ENCODE measurements at places on chromosomes 12 and 14.

DNA sequence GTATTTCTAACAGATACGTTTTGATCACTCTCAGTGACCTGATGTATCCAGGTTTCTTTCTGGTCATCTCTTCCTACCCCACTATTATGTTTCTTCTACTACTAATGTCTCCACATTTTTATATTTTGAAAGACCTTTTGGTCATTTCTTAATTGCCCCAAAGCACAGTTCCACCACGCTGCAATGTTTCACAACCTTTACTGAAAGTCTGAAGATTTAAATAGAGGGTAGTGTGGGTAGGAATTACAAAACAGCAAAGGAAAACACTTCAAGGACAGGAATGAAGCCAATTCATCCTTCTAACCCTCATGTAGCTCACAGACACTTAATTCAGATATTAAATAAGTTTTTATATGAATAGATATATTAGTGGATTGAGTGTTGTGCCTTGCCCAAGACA is 36.1 kb upstream of the SLC16A7 start:
- no peak for DNase-seq

DNA sequence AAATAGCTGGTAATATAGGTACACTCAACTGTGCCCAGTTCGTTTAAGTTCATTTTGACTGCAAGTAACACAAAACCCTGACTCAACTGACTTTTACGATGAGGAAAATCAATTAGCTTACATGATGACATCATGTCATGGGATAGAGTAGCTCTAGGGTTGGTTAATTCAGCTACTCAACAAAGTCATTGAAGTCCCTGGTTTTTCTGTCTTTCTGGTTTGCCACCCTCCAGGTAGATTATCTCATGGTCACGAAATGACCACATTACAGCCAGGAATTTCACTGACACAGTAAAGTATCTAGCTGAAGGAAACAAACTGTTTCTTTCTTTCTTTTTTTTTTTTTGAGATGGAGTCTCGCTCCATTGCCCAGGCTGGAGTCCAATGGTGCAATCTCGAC is 68.5 kb upstream of the FUT8 start:
- DNase-seq, result no peak

- DNase-seq, result no peak
Measured at GRCh38 chr14:65413739-65414045, 1.2 kb downstream of the FUT8 start.

- no peak for DNase-seq
Measured at GRCh38 chr12:1937481-1938224, 19.2 kb upstream of the CACNA2D4 start.

GRCh38 chr12:6192604-6193380 is 7.4 kb upstream of the CD9 start:
- DNase-seq, result no peak

DNA sequence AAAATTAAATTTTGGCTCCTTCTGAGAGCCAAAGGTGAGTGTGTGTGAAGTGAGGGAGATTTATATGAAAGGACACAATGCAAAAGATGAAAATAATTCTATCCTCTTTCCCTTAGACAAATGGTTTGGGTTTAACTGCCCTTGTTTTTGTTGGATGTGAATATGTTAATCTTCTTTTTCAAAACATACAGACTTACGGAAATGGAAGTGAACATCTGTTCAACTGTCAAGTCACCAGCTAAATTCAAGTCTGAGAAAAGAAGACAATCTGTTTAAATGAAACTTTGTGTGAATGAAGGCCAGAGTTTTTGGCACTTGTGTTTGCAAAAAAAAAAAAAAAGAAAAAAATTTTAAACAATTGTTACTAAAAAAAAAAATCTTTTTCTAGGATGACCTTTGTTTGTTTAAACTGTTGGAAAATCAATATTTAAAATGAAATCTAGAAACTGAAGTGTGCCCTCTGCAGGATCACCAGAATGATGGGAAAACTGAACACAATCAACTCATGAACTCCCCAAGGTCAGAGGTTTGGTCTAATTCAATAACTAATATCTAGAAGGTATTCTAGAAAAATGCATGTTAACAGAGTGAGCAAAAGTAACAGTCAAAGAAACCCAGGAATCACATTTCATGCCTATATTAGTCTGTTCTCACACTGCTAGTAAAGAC is 448.8 kb downstream of the FLRT2 start:
- DNase-seq, result no peak

DNA sequence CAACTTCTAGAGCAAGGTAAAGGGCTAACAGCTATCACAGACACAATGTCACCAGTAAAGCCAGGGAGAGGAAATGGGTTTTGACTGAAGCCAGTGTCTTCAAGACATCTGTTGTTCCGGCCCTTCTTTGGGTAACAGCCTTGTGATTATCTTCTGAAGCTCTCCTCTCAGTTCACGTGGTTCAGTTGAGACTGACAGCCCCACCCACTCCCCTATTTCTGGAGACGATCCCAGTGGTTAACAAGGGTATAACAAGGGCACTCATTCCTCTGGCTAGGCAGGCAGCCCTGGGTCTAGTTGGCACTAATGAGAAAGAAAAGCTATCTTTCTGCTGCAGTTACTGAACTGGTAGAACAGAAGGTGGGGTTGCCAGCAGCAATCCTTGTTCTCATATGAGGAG is 6.9 kb downstream of the GNPTAB start:
- no peak for DNase-seq

DNA sequence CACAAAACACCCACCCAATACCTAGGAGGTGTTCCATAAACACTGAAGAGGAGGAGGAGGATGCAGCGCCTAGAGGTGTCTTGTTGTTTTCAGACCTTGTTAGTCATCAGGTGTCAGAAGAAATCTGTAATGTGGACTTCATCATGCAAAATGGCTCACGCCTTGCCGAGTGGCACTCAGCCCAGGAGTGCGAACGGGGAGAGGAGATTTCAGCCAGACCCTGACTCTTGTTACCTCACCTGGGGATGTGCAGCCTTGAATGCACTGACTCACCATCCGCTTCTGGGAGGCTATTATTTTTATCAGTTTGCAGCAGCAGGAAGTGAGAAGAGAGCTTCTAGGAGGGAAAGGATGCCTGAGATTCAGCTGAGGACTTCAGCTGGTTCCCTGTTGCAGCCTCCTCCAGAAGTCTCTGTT is 48.2 kb upstream of the PLXNC1 start:
- DNase-seq, result no peak

- no peak for DNase-seq
Measured at GRCh38 chr12:124411281-124411878, 116.5 kb downstream of the RFLNA start.

DNA sequence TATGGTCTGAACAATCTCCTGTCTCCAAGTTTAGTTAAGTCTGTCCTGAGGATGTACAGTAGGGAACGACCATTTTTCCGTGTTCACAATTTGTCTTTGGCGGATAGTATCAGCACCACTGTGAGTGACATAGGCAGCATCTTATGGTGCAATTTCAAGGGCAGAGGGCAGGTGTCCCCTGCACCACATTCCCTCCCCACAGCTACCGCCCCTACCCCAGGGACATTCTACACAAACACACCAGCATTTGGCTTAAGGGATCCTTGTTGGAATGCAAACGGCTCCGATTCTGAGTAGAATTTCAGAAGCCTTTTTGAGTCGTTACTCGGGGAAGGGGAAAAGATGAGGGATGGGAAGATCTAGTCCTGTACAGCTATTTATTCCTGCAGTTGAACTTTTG is 25.1 kb upstream of the DICER1 start:
- no peak for DNase-seq

DNA sequence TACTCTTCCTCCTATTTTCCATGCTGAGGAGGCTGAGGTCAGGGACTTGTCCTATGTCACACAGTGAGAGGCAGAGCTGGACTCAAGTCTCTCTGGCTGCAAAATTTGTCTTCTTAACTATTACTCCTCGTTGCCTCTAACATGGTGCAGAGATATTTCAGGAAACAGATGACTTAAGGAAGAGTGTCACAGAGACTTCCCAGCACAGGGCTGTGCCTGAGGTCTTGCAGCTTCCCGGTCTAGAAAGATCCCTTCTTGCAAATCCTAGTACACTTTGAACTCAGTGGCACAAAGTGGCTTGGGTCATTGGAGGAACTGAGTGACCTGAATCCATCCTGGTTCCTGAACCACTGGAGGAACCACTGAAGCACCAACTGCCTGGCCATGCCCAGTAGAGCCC is 17.1 kb upstream of the RBM19 start:
- DNase-seq, result no peak

GRCh38 chr14:71395151-71395604 is 487.9 kb downstream of the PCNX1 start:
- no peak for DNase-seq

DNA sequence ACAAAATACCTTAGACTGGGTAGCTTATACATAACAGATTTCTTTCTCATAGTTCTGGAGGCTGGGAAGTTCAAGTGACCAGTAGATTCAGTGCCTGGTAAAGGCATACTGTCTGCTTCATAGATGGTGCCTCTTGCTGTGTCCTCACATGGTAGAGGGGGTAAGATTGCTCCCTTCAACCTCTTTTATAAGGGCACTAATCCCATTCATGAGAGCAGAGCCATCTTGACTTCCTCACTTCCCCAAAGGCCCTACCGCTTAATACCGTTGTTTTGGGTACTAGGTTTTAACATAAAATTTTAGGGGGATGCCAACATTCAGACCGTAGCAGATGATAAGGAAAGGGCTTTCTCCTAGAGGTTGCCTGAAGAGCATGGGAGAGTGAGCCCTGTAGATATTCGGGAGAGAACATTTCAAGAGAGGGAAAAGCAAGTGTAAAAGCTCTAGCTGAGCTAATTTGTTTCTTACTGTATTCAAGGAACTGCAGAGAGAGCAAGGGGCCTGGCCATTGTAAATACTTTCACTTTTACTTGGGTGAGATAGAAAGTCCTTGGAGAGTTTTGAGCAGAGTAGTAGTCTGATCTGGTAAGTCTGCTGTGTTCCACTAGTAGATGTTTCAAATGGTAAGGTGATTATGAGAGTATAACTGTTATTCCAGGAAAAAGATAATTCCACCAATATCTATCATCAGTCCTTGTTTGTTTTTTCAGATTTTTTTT is 27.3 kb downstream of the FRS2 start:
- no peak for DNase-seq

- DNase-seq, result no peak
Measured at GRCh38 chr14:102949801-102950451, 27.5 kb downstream of the AMN start.

- no peak for DNase-seq
Measured at GRCh38 chr14:101065696-101066694, 162.5 kb upstream of the RTL1 start.

- no peak for DNase-seq
Measured at GRCh38 chr12:129746318-129746717, 157.5 kb downstream of the TMEM132D start.

DNA sequence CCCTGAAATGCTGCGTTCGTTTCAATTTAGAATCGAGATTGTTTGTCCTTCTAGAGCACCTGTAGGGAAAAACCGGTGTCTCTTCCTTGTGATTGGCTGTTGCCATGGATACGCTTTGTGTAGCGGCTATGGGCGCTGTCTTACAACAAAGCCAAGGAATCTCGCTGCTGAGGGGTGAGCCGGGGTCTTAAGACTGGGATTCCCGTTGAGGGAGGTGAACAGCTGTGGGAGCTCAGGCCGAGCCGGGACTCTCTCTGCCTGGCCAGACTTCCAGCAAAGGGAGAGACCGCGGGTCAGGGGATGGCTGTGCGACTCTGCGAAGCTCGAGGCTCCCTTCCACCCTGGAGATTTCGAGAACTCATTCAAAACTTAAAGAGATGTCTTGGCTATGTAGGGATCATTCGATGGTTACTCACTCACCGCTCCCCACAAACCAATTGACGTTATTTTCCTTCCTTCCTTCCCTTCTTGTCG is at the start of the genes LRRIQ1 and TSPAN19:
Gene LRRIQ1, plus strand, starts transcription at position 118 of the 474 bp plus-strand sequence. CDS start 1,826 bp downstream, outside the sequence.
Gene TSPAN19, minus strand, starts transcription at position 44 of the 474 bp plus-strand sequence. CDS start 6,331 bp downstream, outside the sequence.
- DNase-seq, result no peak

DNA sequence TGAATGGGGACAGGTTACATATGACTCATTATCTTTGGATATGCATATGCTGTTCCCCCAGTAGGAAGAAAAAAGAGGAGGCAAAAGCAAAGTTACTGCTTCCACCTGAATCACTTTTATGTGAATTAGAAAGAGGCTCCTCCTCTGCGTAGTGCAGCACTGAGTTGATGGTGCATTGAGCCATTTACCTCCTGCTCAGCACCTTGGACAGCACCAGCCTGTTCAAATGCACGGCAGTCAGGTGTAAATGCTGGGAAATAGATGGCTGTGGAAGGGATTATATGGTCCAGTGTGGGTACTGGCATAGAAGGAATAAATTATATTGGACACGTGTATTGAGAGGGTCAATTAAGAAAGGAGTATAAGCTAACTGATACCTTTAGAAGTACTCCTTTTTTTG is 541.9 kb upstream of the SEL1L start:
- no peak for DNase-seq

GRCh38 chr12:68185598-68185997 is 26.1 kb upstream of the IFNG start:
- DNase-seq, result no peak

GRCh38 chr14:36626151-36626550 is 35.5 kb upstream of the PAX9 start:
- DNase-seq, result no peak

DNA sequence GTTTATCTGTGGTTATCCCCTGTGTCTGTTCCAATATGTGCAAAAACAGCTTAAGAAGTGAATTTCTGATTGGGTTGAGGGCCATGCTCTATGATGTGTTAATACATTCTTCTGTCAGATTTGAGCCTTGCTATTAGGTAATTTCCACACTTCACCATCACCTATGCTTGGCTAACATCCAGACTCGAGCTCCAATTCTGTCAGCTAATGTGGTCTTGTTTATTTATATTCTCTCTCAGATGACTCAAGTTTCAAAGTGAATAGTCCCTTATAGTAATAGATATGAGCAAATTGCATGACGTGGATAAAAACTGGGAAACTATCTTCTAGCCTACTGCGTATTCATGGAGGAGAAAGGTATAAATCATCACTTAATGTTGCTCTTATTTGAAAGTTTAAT is 451.3 kb downstream of the SNAPC1 start:
- DNase-seq, result no peak

DNA sequence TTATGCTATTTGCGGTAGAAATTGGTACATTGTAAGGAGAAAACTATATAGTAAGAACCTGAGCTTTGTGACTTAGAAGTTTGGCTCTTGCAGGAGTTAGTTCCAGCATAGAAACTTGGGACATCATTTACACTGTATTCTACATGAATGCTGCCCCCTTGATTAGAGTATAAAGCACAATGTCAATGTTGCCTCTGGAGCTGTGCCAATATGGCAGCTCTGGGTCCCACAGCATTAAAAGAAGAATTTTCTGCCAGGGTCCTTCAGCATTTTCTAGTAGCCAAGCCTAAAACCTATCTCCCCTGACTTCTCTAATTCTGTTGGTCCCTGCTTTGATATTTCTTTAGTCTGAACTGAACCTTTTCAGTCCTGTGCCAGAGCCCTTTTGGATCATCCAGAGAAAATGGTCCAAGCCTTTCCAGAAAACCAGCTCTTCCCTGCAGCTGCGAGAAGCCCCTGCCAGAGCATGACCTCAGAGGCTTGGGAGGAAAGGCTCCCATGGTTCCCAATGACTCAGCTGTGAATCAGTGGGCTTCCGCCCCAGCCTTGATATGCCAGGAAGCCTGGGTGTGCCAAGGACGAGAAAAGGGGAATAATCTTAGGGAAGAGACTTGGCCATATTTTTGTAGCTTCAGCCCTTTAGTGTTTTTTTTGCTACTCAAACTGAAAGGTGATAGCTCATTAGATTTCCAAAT is 43.2 kb downstream of the PLEKHG7 start:
- no peak for DNase-seq

- DNase-seq, result no peak
Measured at GRCh38 chr12:59649203-59649602, 53.4 kb downstream of the SLC16A7 start.

- DNase-seq, result no peak
Measured at GRCh38 chr12:103140286-103140685, 182.8 kb downstream of the ASCL1 start.

Measured in activated naive CD4-positive, alpha-beta T cell (primary cell).